ENCODE measurements at places on chromosomes 16 and 17. TPM values are rescaled to one million over a fixed set of nuclear protein-coding genes. Genes with fewer than 3 reads are reported as not detected.

GRCh38 chr17:50109785-50110184, 14.6 kb downstream of the PDK2 start:
- no peak for DNase-seq

DNA sequence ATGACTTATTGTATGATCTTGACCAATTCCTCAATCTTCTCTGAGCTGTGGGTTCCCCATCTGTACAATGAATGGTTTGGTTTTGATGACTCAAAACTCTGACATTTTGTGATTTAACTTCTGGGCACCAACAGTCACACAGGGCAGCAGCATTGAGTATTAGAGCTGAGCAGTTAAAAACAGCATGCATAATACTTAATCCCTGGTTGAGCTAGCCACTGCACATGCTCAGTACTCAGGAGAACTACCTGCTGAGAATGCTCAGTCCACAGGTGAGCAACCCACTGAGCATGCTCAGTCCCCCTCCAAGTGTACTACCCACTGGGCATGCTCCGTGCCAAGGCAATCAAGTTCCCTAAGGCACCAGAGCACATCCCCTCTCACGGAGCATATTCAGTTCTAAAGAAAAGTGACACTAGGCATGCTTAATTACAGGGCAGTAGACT, 68.7 kb downstream of the AIPL1 start:
- peak; percentile 54 for DNase-seq

The HSD17B1 gene
- total RNA-seq: 1.3 TPM

- DNase-seq: no peak
Observed at GRCh38 chr17:82931699-82932517, 92.1 kb upstream of the ZNF750 start.

All from H9 (cell line).